ENCODE measurements at places on chromosomes 12 and 14.

DNA sequence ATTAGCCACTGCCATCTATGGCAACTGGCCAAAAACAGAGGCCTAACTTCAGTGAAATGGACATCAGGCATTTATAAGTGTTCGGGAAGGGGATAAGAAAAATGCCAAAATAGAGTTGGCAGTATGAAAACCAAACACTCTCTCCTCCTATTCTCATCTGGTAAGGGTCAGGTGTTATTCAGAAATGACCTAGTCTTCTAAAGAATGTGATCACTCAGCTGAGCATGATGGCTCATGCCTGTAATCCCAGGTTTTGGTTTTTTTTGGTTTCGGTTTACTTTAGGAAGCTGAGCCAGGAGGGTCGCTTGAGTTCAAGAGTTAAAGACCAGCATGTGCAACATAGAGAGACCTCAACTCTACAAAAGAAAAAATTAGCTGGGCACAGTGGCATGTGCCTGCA is 170.3 kb downstream of the GRIN2B start:
- DNase-seq = no peak

- no peak for DNase-seq
Measured at GRCh38 chr12:101608301-101609133, 13.7 kb downstream of the MYBPC1 start.

DNA sequence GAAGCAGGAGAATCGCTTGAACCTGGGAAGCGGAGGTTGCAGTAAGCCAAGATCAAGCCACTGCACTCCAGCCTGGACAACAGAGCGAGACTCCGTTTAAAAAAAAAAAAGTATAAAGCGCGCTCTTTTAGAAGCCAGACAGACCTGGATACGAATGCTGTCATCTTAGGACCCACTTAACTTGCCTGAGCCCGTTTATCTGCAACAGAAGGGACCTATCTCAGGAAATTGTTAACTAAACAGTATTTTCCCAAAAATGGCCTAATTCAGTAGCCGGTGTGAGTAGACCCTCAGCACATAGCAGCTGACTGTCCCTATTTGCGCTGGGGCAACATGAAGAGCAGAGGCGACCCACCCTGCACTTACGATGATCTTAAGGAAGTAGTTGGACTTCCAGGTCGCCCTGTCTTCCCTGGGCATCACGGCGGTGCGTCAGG is 529 bp downstream of the RPLP0 start:
- DNase-seq = no peak

DNA sequence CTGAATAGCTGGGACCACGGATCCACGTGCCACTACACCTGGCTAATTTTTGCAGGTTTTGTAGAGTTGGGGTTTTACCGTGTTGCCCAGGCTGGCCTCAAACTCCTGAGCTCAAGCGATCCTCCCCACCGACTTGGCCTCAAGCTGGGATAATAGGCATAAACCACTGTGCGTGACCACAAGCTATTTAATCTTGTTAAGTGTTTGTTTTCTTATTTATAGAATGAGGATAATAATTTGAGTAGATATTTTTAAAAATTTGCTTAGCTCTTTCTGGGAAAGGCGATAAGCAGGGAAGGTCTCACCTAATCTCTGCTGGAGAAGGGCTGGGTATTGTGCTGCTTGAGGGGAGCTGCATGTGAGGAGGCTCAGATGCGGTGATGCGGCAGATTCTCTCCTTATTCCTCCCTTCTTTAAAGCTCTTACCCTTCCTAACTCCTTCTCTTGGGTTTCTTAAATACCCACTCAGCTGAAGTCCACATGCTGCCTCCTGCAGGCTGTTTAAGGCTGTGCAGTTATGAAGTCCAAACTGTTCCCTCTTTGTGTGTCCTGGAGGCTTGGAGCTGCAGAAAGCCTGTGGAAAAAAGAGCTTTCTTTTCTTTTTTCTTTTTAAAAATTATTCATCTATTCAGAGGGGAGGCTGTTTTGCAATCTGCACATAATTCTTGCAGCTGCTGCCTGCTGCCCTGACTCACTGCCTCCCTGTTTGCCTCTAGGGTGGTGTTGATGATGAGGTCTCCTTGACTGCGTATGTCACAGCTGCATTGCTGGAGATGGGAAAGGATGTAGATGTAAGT is 37.9 kb downstream of the A2ML1 start:
- no peak for DNase-seq

GRCh38 chr14:88960496-88960895 is 136.0 kb downstream of the TTC8 start:
- DNase-seq = no peak

GRCh38 chr12:68497107-68497506 is 113.6 kb upstream of the RAP1B start:
- no peak for DNase-seq

DNA sequence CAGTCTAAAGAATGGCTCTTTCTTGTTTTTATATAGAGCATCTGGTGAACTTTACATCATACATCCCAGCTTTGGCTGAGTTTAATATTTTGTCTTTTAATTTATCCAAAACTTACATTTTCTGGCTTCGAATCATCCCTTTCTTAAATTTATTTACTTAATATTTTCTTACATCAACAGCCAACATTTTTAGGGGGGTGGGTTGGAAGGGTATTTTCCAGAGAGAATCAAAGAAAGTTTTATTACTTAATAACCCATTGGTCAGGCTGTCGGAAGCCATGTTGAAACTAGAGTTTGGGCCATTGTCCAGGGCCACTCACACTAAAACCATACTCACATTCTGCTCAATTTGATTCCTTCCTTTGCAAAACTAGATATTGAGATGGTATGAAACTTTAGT is 220.2 kb downstream of the AEBP2 start:
- DNase-seq = no peak

- no peak for DNase-seq
Measured at GRCh38 chr12:40870981-40871380, 178.7 kb downstream of the CNTN1 start.

DNA sequence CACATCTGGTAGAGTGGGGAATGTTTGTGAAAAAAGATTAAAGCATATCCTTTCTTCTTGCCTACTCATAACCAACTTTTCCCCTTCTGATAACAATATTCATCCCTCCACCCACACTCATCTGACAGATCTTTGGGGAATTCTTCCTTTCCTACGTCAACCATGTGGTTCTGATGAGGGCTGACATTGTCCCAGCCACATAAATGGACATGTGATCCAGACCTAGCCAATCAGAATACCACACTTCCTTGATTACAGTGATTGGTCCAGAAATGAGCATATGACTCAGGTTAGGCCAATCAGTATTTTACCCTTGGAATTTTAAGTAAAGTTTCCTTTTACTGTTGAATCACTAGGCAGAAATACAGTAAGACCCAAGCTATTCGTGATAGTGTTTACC is 58.9 kb downstream of the GPR65 start:
- DNase-seq = no peak

DNA sequence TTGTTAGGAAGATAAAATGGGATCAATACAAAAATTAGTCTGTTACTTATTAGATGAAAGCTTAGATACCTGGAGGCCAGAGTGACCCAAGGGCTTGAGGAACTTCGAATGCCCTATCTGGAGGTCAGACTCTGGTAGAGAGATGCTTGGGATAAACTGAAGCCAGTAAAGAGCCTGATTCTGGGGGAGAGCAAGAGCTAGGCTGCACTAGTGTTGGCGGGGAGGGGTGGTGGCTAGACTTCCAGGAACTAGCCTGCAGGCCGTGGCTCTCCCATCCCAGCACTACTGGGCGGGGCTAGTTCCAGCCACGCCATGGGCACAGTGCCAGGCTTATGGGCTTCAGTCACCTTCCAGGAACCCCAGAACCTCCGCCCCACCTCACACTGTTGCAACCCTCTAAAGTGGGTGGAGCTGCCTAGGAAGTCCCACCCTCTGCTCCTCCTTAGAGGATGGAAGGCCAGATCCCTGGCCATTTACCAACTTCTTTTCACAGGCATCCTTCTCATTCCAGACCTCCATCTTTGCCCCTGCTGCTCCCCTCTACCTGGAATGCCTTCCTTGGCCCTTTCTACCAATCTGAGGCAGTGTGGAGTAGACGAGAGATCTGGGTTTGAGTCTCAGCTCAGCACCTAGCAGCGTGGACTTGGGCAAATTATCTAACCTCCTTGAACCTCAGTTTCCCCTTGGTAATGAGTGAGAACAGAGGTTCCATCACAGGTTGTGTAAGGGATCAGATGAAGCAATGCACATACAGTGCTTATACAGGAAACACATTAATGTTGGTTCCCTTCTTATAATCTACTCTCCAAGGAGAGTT is 6.3 kb upstream of the NFE2 start:
- DNase-seq = no peak

DNA sequence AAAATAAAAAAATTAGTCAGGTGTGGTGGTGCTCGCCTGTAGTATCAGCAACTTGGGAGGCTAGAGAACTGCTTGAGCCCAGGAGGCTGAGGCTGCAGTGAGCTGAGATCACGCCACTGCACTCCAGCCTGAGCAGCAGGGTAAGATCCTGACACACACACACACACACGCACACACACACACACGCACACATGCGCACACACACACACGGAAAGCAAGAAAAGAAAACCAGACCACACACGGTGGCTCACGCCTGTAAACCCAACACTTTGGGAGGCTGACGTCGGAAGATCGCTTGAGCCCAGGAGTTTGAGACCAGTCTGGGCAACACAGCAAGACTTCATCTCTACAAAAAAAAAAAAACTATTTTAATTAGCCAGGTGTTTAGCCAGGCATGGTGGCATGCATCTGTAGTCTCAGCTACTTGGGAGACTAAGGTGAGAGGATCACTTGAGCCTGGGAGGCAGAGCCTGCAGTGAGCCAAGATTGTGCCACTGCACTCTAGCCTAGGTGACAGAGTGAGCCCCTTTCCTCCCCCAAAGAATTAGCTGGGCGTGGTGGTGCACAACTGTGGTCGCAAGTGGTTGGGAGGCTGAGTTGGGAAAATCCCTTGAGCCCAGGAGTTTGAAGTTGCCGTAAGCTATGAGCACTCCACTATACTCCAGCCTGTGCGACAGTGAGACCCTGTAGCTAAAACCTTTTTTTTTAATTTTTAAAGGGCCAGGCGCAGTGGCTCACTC is 44.5 kb downstream of the HECTD1 start:
- no peak for DNase-seq

- no peak for DNase-seq
Measured at GRCh38 chr12:51897181-51897580, 9.3 kb downstream of the ANKRD33 start.

GRCh38 chr14:61653507-61653906 is 41.8 kb upstream of the HIF1A start:
- no peak for DNase-seq

- no peak for DNase-seq
Measured at GRCh38 chr12:3667485-3667884, 85.4 kb downstream of the CRACR2A start.

DNA sequence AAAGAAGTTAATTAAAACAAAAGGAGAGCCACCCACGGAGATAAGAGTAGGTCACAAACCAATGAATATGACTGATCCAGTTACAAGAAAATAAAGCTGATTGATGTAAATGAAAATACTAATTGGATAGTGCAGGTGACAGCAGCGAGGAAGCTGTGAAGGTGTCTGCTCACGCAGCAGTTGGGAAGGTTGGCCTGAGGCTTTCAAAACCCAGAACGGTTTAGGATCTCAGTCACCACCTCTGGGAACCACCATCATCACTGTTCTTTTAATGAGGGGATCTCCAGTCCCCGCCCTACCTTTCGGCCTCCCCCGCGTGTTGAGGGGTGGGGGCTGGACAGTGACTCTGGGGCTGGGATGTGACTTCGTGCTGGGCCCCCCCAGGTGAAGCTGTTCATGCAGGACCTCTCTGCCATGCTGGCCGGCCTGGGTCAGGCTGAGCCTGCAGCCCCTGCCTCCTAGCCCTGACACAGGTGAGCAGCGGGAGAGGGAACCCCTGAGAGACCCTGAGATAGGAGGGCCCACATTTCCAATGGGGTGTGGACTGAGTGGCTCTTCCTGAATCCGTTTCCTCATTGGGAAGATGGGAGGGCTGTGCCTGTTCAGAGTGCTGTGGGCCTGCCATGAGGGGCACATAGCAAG is 7.8 kb downstream of the CFAP73 start:
- DNase-seq = no peak

GRCh38 chr12:49684310-49684854 is 22.8 kb downstream of the FMNL3 start:
- DNase-seq = no peak

DNA sequence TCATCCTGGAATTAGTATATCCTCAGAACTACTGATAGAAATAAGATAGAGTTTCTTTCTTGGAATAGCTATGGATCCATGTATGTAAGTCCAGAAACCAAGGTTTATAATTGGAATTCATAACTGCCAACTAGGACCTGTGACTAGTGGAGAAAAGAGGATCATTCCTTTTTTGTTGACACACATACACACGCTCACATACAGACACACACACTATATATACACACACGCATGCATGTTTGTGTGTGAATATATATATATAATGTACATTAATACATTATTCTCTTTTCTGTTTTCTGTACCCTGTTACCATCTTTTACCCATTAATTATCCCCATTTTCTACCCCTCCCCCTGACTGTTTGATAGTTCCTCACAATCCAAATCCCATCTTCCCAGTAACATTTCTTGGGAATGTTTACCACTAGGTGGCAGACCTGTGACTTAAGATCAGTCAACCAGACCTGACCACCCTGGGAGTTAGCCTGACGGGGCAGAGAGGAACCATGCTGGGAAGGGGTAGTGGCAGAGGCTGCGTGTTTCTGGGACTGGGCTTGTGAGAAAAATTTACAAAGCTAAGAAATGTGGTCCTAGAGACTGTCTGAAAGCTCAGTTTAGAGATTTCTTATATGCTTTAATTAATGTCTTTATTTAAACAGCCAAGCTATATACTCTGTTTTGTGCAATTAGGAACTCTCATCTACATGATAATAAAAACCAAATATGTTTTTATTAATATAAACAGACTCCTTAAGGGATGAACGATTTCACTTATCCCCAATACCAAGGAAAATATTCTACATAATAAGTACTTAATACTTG is 308.0 kb downstream of the PPFIA2 start:
- DNase-seq = no peak

GRCh38 chr12:116771651-116772050 is 33.5 kb downstream of the RNFT2 start:
- no peak for DNase-seq

DNA sequence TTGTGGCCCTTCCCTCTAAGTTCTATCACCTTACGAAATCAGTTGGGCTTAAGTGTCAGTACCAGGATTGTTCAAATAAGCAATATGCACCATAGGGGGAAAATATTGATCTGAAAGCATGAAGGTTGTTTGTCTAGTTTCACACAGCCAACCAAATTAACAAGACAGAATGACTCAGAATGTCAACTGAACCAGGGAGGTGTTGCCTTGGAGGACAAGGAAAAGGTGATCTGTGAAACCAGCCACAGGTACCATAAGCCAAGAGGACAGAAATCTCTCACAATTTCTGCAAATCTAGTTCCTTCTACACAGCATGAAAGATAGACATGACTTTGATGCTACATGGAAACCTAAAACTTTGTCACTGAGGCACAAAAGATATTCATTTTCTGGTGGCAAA is 297.9 kb downstream of the BCL11B start:
- DNase-seq = no peak
